Glutamatergic neuron (in vitro differentiated cells): ENCODE measurements at places on chromosomes 4 and X.
A peak's percentile ranks its signal among the peaks of the same experiment; 100 is the strongest.

GRCh38 chr4:151481813-151482212, 72.8 kb downstream of the FHIP1A start:
- DNase-seq: no peak

DNA sequence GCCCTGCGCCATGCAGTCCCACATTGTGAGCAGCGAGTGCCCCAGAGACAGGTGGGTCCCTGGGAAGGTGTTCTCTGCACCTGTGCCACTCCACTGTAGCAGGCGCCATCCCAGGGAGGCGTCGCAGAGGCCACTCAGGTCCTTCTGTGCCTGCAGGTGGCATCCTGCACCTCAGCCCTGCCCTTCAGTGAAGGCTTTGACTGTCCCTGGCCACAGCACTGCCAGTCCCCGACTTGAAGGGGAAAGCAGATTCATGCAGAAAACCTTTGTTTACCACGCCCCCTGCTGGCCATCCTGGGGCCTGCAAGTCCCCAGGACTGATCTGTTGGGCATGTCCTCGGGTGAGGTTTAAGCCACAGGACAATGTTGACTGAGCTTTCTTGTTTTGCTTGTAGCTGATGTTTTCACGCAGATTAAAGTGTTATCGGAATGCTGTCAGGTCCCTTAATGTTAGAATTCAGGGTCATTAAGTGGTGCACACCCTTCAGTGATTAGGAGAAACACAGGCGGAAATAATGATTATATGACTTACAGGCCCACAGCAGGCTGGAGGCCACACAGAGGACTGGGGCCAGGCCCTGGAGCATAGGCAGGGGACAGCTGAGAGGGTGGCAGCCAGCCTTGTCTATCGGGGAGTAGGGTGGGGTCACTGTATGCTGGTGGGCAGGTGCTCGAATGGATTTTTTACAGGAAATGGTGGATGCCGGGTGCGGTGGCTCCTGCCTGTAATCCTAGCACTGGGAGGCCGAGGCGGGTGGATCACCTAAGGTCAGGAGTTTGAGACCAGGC, 5.0 kb downstream of the TACC3 start:
- DNase-seq: peak; percentile 98

GRCh38 chr4:962231-963208, 10.8 kb downstream of the DGKQ start:
- DNase-seq: peak; percentile 15

- peak; percentile 66 for DNase-seq
Measured at GRCh38 chr4:190014771-190015537, 12.1 kb downstream of the FRG2 start.

GRCh38 chrX:149498767-149499166, 6.3 kb downstream of the IDS start:
- DNase-seq: no peak

- DNase-seq: no peak
Measured at GRCh38 chrX:37638047-37638446, 47.5 kb upstream of the XK start.

GRCh38 chrX:64975491-64975890, 759 bp downstream of the ZC4H2 start:
- DNase-seq: peak; percentile 72

DNA sequence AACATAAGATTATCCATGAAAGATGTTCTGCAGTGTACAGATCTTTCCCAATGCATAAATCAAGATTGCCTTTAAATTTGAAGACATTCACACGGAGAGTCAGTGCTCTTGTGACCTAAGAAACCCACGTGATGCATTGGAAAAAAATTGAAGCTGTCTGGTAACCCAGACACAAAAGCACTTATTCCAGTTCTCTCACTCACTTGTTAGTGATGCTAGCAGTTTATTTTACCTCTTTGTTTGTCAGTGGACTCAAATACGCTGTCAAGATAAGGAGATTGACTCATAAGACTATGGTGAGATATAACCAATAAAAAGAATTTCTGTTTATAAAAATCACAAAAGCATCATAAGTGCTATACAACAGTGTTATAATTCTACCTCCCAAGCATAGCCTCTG, 245.8 kb upstream of the SMIM31 start:
- no peak for DNase-seq

DNA sequence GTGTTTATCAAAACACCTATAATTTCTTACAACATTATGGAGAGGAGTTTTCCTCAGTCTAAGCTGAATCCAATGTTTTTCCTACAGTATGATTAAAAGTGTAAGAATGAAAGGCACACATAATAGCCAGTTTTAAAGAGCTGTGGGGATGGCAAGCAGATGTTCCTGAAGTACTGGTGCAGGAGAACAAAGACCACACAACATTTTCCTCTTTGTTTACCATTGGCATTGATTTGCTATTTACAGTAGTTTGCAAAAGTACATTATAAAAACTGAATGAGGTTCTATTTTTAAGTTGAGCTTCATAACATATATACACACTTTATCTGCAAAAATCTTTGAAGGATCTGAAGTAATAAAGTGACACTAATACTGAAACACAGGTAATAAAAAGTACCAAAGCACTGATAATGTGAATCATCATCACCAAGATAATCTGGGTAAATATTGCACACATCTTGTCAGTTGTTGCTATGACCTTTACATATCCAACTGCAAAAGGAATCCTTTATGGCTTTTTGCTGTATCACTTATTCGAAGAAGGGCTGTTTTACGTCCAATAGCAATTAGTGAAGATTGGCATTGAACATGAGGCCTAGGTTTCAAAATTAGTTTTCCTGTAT, 22.5 kb downstream of the TCEAL1 start:
- DNase-seq: no peak

DNA sequence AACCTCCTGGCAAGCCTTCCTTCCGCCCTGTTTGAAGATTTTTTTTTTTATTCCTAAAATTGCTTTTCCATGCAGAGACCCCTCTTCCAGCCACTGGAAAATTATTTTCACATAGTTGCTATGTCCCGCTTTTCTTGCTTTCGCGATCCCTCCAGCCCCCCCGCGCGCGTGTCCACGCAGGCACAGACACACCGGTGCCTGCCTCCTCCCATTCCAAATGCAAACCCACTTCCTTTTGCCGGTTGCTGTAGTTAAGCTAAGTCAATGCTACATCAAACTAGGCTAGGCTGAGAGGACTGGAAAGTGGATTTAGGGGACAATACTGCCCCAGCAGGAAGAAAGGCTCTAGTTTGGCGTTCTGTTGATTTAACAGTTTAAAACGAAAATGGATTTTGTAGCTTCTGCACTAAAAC, 111.0 kb downstream of the DHX15 start:
- no peak for DNase-seq

- no peak for DNase-seq
Measured at GRCh38 chr4:42488114-42488513, 90.8 kb downstream of the SHISA3 start.

- no peak for DNase-seq
Measured at GRCh38 chr4:94208266-94208665, 601 bp downstream of the SMARCAD1 start.

GRCh38 chr4:142952821-142953580, 106.9 kb upstream of the INPP4B start:
- DNase-seq: no peak

DNA sequence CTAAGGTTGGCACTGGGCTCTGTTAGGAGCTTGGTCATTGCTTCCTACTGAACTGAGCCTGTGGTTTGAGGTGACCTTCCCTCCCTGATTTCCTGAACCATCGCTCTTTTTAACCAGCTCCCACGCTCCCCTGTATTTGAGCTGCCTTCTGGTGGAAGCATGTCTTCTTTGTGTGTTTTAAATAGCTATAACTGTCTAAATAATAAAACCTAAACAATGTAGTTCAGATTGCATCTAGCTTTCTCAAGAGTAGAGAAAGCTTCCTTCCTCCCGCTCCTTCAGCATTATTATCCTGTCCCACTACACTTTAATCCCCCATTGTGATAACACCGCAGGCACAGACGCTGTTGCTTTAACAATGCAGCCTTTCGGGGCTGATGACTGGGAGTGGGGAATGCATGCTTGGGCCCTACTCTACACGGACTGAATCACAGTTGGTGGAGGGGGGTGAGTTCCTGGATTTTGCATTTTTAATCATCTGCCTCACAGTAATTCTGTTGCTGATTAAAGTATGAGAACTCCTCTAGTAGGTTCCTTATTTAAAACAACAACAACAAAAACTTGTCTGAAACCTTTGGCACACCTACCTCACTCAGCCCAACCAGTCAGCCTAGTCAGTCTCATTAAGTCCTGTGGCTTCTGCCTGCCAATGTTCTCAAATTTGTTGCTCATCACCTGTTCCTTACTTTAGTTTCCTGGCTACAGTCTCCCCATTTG, 6.6 kb downstream of the SMS start:
- no peak for DNase-seq

GRCh38 chrX:153926858-153927671, 1.0 kb upstream of the ARHGAP4 start:
- DNase-seq: no peak

GRCh38 chr4:135122457-135122856, 920.9 kb upstream of the PABPC4L start:
- no peak for DNase-seq

DNA sequence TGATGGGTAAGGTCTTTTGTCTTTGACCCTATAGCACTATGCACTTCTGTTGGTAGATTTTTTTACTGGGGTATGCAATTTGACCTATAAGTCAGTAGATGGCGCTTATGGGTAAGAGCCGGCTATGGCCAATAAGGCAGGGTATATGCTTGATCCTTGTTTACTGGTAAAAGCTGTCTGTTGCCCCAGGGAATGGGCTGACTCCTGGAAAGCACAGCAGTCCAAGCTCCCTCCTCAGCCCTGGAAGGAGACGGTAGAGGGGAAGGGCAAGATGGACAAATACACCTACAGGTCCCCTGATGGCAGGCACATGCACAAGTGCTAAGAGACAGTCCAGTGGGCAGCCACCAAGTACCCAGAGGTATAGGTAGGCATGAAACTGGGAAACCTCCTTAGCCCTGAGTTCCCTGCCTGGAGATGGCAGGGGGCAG, 63.7 kb downstream of the ADAMTS3 start:
- DNase-seq: peak; percentile 40

DNA sequence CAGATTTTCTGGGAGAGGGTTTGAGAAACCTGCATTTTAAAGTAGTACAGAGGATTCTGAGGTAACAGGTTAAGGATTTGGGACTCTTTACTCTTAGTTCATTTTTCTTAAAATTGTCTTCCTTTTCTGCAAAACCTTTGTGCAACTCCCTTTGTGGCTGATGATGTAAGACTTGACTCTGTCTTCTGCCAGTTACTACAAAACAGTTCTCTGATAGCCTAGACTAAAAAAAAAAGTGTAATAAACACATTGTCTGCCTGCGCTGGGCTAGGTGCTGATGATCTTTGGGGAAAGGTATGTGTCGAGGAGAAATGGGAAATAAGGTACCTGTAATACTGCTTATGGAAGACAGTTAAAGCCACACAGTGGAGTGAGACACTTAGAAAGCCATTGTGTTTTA, 28.7 kb downstream of the IL13RA1 start:
- DNase-seq: no peak

DNA sequence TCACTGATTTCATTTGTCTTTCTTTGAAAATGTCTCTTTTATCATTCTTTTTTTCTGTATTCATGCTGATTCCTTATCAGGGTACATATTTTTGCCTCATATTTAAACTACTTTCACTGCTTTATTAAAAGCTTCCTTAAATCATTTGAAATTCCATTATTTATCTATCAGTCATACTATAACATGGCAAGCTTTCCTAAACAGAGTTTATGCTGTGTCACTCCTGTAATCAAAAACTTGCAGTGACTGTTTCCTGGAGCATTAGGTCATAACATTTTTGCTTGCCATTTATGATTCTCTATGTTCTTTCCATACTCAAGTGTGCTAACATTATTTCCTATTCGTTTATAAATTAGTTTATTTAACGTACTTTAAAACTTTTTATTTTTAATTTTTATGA, 203.7 kb downstream of the BMPR1B start:
- DNase-seq: no peak

- DNase-seq: no peak
Measured at GRCh38 chr4:53928825-53929224, 135.6 kb downstream of the CHIC2 start.

- no peak for DNase-seq
Measured at GRCh38 chrX:49272421-49272820, 2.8 kb downstream of the PPP1R3F start.

GRCh38 chr4:98242538-98242937, 18.6 kb upstream of the RAP1GDS1 start:
- DNase-seq: no peak

- peak; percentile 82 for DNase-seq
Measured at GRCh38 chr4:48341776-48342605, 662 bp downstream of the SLAIN2 start.

GRCh38 chrX:120310861-120311726, at the start of gene TMEM255A:
Gene TMEM255A (minus strand): TSS chrX:120311461. CDS start chrX:120311309, 152 bp downstream.
- DNase-seq: peak; percentile 38
